Aorta (tissue), 5 donors: ENCODE measurements at places on chromosomes 7 and 10. TPM values are rescaled to one million over a fixed set of nuclear protein-coding genes. Genes with fewer than 3 reads are reported as not detected.

The TIMM23 gene
- 32.8 TPM for total RNA-seq

DNA sequence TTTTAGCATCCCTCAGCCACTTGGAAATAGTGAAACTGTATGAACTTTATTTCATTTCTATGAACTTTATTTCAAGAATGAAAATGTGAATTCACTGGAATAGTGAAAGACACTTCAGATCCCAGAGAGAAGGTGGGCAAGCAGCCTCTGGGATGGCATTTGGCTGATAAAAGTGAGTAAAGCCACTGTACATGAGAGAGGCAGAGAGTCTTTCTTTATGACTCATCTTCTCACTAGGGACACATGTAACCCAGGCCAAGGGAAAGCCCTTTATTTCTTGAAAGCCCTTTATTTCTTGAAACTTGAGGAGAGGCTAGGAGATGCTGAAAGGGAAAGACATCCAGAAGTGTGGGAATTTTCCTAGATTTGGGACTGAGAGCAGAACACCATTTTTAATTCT lies 148.9 kb upstream of the SMIM30 start:
- DNase-seq = no peak

- peak; percentile 71 for DNase-seq
These were observed 6.9 kb downstream of the ZYX start for GRCh38 chr7:143388051-143388450.

GRCh38 chr10:111083222-111084095 lies 6.6 kb downstream of the ADRA2A start:
- DNase-seq = no peak

DNA sequence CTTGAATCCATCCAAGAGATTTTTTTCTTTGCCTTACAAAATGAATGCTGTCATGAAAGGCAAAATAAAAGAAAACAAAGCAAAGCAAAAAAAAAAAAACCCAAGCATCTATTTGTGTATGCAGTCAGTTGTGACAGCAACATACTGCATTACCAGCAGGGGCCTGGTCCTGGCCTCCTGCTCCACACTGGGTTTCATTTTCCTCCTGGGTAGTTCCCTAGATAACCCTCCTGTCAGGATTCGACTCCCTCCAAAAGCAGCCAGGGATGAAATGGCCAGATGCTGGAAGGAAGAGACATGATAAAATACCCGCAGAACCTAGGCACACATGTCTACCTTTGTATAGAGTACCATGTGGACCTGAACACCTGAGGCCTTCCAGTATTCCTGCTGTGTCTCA lies 148.6 kb downstream of the NRCAM start:
- DNase-seq = no peak
